ENCODE measurements at places on chromosomes 1 and 21.

- DNase-seq: no peak
Observed at GRCh38 chr1:110091381-110091780, 20.9 kb upstream of the UBL4B start.

GRCh38 chr21:46219591-46220239 lies 8.9 kb downstream of the LSS start:
- peak; percentile 77 for DNase-seq

DNA sequence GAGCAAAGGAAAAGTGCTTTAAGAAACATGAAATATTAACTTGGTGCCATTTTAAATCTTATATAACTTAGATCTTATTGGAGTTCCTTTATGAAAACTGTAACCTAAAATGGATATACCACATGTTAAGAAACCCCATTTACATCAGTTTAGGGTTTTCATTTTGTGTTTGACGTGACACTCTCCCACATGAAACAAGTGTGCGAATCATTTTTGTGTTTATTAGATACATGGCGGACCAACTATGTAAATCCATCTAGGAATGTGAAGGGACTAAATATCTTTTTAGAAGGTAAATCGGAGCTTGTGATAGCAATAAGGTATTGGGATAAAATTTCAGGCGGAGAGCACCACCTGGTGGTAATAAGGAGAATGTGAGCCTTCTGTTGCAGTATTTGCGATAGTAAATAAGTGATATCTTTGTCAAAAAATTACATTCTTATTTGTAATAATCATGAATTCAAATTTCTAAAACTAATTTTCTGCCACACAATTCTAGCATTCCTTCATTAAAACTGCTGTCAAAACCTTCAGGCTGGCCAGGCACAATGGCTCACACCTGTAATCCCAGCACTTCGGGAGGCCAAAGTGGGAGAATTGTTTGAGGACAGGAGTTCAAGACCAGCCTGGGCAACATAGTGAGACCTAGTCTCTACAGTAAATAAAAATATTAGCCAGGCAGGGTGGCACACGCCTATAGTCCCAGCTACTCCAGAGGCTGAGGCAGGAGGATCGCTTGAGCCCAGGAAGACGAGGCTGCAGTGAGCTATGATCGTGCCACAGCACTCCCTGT lies 31.3 kb downstream of the SMAP2 start:
- DNase-seq: peak; percentile 65

DNA sequence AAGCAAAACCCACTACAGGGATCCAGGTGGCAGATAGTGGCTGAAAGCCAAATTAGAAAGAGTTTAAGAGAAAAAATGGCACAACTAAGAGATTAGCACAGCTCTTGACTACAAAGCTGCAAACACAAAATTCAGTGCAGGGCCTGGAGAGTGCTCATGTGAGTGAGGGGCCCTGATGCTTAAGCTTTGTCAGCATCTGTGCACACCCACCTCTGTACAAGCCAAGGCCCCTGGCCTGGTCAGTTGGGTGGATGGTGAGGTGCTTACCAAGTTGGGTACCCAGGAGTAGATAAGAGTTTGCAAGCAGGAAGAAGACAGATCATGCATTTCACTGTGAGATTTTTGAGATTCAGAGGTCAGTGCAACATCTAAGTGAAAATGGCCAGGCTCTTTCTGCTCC lies 62.7 kb upstream of the ATP1B1 start:
- DNase-seq: no peak

GRCh38 chr1:201383647-201384405 lies 6.3 kb upstream of the TNNT2 start:
- peak; percentile 26 for DNase-seq

- DNase-seq: peak; percentile 86
Observed at GRCh38 chr21:36069713-36070583, at the start of gene CBR1. TSS of gene CBR1 (plus strand) at chr21:36070024. CDS start at chr21:36070116, 92 bp downstream.

DNA sequence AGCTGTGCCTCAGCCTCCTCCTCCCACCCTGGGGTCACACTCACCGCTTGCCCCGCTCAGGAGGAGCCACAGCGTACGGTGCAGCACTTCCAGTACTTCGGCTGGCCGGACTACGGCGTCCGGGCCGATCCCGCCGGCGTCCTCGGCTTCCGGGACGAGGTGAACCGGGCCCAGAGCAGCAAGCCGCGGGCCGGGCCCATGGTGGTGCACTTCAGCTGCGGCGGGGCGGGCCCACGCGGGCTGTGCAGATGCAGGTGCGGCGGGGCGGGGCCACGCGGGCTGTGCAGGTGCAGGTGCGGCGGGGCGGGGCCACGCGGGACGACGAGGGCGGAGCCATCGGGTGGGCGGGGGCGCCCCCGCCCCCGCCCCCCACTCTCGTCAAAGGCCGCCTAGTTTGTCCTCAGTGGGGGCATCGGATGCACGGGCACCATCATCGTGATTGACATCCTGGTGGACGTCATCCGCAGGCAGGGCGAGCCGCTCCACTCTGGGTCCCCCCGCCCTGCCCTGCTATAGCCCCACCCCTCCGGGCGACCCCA lies 5.5 kb downstream of the RNF223 start:
- peak; percentile 55 for DNase-seq

DNA sequence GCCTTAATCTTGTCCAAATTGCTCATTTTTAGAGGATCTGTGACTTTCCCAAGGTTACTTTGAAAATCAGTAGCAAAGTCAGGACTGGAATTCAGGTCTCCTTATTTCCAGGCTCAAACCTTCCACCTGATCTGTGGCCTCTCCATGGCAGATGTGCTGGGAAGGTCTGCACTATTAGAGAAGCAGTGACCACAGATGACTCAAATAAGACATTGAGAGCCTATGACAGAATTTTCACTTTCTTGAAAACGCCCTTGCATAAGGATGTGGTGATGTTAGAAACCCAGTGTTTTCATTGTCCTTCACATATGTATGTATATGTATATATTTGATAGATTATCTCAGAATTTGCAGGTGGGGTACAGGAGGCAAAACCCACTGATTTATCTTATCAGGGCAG lies 45.3 kb downstream of the TTC39A start:
- no peak for DNase-seq

GRCh38 chr1:37456614-37457013 lies 17.8 kb upstream of the ZC3H12A start:
- DNase-seq: no peak

DNA sequence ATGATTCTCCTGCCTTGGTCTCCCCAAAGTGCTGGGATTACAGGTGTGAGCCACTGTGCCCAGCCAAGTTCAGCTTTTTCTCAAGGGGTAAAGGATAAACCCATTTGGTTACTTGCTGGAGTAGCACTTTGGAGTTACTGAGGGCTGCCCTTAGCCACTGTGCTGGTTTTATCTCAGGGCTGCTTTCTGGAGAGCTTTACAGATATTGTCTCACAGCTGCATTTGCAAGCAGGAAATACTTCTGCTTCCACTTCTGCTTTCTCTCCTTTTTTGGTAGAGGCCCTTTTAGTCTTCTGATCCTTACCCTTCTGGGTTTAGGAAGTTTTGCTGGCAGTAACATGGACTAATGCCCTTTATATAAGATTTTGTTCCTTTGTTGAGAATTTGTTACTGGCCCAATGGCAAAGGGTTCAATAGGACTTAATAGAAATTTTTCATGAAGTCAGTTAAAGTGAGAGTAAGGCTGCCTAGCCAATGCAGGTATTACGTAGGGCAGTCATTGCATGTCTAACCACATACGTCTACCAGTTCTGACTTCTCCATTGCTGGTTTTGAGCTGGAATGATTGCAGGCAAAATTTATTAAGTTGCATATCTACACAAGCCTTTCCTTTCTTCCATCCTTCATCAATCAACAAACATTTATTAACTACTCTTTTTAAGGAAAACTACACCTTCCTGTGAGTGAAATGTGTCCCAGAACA lies 24.4 kb downstream of the CAP1 start:
- no peak for DNase-seq

DNA sequence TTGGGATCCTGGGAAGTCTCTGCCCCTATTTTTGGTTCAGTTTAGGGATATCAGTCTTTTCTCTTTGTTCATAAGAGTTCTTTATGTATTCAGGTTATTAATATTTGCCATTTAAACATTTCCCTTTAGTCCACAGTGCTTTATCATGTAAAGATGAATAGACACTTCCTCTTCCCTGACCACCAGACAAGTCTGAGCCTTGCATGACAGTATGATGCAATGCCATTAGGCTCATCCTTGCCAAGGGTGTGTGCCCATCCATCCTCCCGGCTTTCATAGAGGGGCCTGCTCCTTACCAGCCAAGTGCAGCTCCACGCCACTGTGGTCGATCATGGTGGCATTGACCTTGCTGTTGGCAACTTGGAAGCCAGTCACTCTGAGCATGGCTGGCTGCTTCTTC lies 52.1 kb downstream of the ZSCAN20 start:
- DNase-seq: no peak

DNA sequence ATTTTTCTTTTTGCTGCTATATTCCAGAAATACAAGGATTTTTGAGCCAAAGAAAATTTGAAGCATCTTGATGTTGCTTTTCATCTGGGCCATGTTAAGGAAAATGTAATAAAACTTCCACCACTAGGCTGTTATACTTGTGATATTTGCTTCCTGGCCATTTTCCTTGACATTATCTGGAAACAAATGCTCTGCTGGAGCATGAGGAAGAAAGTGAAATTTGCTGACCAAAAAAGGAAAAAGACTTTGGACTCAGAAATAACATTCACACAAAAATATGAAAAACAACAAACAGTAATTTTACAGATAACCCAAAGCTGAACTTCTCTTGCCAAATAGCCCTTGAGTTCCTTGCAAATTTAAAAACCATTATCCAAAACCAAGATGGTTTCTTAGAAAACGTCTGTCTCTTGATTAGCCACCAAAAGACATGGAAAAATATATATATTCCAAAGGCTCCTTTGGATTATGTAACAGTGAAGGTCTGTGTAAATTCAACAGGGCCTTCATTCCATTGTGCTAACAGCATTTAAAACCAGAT lies 344.5 kb downstream of the LMX1A start:
- DNase-seq: no peak

- no peak for DNase-seq
Observed at GRCh38 chr21:25496825-25497482, 110.3 kb downstream of the MRPL39 start.

GRCh38 chr1:106360252-106360651 lies 696.2 kb upstream of the PRMT6 start:
- DNase-seq: peak; percentile 49
